ENCODE measurements at places on chromosomes 4 and X.

- DNase-seq = no peak
Observed at GRCh38 chrX:111182997-111183396, 87.0 kb downstream of the PAK3 start.

GRCh38 chr4:76857074-76857409 is 40.9 kb downstream of the SOWAHB start:
- DNase-seq = no peak

DNA sequence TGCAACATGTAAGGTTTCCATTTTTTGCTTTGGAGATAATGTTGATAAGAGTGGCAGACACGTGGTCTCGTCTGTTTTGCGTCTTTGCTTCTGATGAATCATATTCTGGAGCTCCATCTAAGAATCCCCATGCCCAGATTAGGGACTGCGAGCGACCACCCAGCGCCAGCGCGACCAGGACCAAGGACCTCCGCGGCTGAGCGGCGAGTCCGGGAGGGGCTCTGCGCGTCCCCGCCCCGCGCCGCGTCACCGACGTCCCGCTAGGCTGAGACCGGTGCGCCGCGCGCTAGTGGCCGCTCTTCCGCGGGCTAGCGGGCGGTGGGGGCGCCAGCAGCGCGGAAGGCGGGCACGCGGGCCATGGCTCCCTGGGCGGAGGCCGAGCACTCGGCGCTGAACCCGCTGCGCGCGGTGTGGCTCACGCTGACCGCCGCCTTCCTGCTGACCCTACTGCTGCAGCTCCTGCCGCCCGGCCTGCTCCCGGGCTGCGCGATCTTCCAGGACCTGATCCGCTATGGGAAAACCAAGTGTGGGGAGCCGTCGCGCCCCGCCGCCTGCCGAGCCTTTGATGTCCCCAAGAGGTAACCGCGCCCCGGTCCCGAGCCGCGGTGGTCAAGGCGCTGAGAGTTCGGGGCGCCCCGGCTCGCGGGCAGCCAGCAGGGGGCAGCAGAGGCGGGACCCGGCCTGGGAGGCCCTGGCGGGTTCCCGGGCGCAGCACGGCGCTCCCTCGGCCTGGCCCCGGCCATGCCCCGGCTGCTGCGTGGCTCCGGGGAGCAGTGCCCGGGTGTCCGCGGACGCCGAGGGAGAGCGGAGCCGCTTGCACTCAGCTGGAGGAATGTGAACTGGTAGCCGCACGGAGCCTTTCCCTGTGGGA is at the start of gene SRD5A3:
TSS of gene SRD5A3 (plus strand) at position 263 of the 871 bp plus-strand sequence. CDS start at position 358, 95 bp downstream.
- peak; percentile 82 for DNase-seq

DNA sequence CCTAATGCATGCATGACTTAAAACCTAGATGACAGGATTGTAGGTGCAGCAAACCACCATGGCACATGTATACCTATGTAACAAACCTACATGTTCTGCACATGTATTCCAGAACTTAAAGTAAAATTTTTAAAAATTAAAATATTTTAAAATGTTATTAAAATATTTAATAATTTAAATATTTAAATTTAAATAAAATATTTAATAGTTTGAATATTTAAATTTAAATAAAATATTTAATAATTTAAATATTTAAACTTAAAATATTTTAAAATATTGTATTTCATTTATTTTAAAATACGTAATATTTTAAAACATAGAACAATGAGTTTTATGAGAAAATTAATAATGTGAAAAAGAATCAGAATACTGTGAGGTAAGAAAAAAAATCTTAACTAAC is 117.9 kb downstream of the SLC39A8 start:
- no peak for DNase-seq

- DNase-seq = no peak
Observed at GRCh38 chrX:112694062-112694461, 14.3 kb upstream of the LHFPL1 start.

DNA sequence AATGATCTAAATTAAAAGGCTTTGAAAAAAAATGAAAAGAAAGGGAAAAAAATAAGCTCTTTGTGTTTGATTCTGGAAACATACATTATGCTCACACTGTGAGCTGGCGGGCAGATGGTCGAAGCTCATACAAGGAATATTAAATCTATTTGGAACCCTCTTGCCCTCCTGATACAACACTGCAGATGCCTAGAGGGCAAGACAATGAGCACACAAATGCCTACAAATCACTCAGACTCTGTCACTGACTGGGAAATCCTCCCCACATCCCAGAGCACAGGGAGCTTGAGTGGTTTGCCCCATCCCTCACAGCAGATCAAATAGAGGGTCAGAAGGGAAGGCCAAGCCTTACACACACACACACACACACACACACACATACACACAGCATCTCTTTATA is 320.4 kb downstream of the HNRNPD start:
- no peak for DNase-seq

- DNase-seq = peak; percentile 48
Observed at GRCh38 chr4:40305328-40306170, 29.6 kb upstream of the CHRNA9 start.

DNA sequence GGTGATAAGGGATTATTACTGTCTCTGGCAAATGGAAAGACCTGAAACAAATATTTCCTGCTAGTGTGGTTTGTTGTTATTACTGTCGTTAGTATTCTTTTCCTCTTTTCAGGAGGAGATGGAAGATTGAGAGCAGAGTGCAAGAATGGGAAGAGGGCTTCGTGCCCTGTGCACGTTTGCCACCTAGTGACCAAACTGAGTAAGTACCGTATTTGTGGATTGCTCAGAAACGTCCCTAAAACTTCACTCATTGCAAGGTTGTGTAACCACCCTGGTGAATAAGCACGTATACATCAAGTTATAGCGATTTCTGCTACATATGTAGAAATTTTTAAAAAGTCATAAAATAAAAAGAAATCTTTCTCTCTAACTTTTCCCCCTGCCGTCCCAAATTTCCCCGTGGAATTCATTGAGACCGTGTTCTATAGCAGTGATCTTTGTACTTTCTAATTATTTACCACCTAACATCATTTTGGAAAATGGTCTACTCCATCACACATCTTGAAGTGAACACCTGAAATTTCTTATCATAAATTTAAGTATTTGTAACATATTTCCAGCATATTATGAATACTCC is 24.3 kb downstream of the LINC00632 start:
- DNase-seq = no peak

DNA sequence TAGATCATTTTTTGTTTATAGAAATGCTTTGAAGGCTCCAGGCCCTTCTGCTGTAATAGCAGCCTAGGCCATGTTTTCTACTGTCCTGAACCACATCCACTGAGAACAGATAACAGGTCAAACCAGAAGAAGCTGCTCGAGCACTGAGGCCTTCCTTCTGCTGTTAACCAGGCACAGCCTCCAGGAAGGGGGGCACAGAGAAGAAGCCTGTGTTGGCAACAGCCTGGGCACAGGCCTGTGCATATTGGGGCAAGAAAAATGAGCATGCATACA is 37.4 kb upstream of the PDK3 start:
- no peak for DNase-seq

GRCh38 chr4:134401798-134402197 is 200.2 kb upstream of the PABPC4L start:
- DNase-seq = no peak

DNA sequence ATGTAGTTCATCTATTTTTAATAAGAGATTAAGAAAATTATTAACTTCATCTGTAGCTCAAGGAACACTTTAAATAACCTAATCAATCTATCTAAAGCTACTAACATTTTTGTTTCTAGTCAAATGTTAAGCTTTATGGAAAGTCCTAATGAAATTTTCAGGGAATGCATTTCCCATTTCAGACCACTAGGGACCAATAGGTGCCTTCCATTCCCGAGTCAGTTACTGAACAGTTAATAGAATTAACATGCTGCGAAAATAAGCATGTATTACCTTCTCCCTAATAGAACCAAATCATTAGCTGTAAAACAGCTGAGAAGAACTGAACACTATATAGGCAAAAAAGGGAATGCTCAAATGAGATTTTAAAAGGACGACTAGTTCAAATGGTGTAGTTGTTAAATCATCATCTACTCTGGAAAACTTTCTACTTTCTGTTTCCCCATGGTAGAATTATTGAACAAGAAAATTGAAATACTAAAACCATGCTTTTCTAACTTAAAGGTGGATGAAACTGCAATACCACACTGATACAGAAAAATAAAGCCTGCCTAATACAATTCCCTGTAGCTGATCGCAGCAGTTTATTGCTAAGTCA is 22.5 kb downstream of the STX18 start:
- DNase-seq = no peak

DNA sequence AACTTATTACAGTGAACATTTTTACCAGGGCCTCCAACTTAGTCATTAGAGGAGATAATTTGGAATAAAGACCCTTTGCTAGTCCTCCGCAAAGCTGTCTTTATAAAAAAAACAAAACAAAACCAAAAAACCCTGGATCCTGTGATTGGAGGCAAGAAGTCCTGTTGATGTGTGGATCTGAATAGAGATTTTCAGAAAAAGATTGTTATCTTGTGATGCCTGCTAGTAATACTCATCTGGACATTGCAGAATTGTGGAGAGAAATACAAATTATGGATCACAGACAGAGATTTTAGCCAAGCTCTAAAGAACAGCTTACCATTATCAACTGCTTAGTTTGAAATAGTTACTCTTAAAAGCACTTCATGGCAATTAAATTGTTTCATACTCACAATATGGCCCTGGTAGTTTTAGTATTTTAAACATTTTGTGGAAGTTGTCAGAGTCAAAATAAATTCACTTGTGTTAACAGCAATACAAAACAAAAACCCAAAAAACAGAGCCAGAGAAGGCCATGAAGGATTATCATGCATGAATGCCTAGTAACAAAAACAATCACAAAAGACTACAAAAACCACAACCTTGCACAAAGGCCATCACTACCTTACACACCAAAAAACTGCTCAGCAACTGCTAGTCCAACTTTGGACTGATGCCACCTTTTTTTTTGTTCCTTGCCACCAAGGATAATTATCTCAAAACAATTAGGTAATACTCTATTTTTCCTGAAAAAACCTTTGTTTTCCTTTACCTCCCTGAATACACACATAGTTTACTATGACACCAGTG is 514.5 kb upstream of the SLIT2 start:
- no peak for DNase-seq

DNA sequence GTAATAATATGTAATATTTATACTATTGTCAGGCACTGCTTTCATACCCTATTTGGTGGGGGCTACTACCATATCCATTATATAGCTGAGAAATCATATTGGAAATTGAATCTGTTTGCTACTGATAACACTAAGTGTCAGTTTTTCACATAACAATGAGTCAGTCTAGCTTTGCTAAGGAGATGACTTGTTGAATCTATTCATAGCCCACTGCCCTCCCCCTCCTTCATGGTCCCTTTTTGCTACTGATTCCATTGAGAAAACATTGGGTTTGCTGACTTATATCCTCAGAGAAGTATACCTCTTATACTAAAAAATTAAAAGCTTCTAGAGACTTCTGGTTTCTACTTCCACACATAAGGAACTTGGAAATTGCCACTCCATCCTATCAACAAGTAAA is 1898.4 kb downstream of the STIM2 start:
- no peak for DNase-seq

- no peak for DNase-seq
Observed at GRCh38 chr4:138114434-138114833, 127.7 kb downstream of the SLC7A11 start.

DNA sequence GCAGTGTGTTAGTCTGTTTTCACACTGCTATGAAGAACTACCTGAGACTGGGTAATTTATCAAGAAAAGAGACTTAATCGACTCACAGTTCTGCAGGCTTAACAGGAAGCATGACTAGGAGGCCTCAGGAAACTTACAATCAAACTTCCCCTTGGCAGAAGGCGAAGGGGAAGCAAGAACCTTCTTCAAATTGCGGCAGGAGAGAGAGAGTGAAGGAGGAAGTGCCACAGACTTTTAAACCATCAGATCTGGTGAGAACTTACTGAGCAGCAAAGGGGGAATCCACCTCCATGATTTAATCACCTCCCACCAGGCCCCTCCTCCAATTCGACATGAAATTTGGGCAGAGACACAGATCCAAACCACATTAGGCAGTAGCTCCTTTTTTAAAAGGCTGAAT is 59.2 kb upstream of the LEF1 start:
- DNase-seq = no peak

DNA sequence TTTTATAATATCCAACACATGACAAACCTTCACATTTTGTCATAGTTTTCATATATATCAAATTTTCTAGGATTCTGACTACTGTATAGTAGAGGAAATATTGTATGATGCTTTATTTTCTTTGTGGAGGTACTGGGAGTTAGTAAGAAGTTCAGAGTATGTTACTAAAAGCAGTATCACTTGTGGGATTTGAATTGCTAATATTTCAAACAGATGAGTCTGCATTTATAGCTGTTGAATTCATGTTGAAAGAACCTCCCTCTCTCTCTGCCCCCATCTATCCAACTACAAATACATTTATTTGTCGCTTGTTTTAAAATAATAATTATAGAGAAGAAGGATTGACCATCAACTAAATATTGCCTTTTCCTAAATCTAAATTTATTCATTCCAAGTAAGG is 29.8 kb upstream of the MAPK10 start:
- no peak for DNase-seq

GRCh38 chr4:4574792-4575191 is 32.9 kb upstream of the STX18 start:
- no peak for DNase-seq

DNA sequence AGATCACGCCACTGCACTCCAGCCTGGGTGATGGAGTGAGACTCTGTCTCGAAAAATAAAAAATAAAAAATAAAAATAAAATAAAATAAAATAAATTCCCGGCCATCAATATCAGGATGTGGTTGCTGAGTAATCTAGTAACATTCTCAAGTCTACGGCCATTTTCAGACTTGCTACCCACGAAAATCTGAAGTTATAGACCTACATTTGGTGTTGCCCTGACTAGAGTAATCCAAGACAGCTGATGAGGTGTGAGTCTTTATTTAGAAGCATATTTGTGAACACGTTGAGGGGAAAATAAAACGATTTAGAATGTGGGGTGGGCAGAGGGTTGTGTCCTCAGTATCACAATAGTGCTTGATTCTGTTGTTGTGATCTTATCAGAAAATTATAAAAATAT is 130.2 kb upstream of the MID1 start:
- DNase-seq = no peak

DNA sequence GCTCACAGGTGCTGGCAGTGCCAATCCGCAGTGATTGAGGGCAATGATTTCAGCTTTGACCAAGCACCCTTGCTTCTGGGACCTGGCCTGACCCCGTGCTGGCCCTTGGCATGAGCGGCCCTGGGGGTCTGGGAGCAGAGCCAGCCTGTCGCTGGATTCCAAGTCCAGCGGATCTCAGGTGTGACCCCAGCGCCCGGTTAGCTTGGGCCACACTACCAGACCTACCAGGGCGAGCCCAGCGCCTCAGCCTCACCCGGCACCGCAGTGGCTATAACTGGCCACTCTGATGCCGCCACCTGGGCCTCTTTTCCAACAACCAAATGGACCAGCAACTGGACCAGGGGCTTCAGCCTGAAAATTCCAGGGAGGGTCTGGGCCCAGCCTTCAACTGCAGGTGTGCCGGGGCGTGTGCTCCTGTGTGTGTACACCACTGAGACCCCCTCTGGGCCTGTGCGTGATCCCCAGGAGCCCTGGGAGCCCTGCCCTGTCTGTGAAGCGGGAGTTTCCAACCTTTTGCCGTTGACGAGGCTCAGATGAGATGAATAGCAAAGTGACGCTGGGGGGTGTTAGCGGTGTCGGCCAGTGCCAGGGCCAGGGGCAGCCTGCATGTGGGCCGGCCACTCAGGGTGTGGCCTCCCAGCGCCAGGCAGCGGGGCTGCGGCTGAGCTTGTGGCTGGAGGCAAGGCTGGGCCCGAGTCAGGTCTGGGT is 658 bp downstream of the SH3TC1 start:
- no peak for DNase-seq

- DNase-seq = no peak
Observed at GRCh38 chrX:38669428-38669827, 108.1 kb downstream of the TSPAN7 start.

All from activated T-cell treated with anti-CD3 and anti-CD28 coated beads for 24 hours (primary cell).